ENCODE measurements at places on chromosomes 12 and 14. TPM values are rescaled to one million over a fixed set of nuclear protein-coding genes. Genes with fewer than 3 reads are reported as not detected.

RNASE1 gene
- not detected for total RNA-seq

NUDT14 gene
- total RNA-seq, result 30.1 TPM

RAD9B gene
- 1.4 TPM for total RNA-seq

ZNF385A gene
- total RNA-seq, result 12.2 TPM

FLVCR2 gene
- total RNA-seq, result not detected

DHRS2 gene
- total RNA-seq, result 19.0 TPM

KRT74 gene
- total RNA-seq, result not detected

ANKRD33 gene
- not detected for total RNA-seq

CLEC1B gene
- total RNA-seq, result not detected

TCL1A gene
- 52.1 TPM for total RNA-seq

NELL2 gene
- total RNA-seq, result 207 TPM

GLIPR1L1 gene
- total RNA-seq, result not detected

C12orf50 gene
- total RNA-seq, result not detected

SGPP1 gene
- total RNA-seq, result 185 TPM

RFX4 gene
- total RNA-seq, result not detected

KRT84 gene
- not detected for total RNA-seq

FAM90A1 gene
- not detected for total RNA-seq

GARIN6 gene
- not detected for total RNA-seq

CFAP73 gene
- not detected for total RNA-seq

NID2 gene
- total RNA-seq, result not detected

CERS5 gene
- total RNA-seq, result 65.9 TPM

TCP11L2 gene
- 40.1 TPM for total RNA-seq

TPPP2 gene
- total RNA-seq, result not detected

CCDC197 gene
- total RNA-seq, result not detected

MYH6 gene
- total RNA-seq, result not detected

RTL1 gene
- 0.11 TPM for total RNA-seq

SLCO1B3 gene
- total RNA-seq, result not detected

OTOGL gene
- not detected for total RNA-seq

KRT83 gene
- not detected for total RNA-seq

NTS gene
- total RNA-seq, result not detected

PPP1R36 gene
- 0.18 TPM for total RNA-seq

TTC6 gene
- total RNA-seq, result not detected

TC2N gene
- not detected for total RNA-seq

TAS2R8 gene
- not detected for total RNA-seq

DGKA gene
- total RNA-seq, result 70.4 TPM

HCAR3 gene
- total RNA-seq, result not detected

BDKRB1 gene
- total RNA-seq, result not detected

KLRG1 gene
- total RNA-seq, result 34.7 TPM

TTC9 gene
- 7.9 TPM for total RNA-seq

MEG3 gene
- not detected for total RNA-seq

CLEC2B gene
- total RNA-seq, result not detected

AICDA gene
- 6.3 TPM for total RNA-seq

REP15 gene
- total RNA-seq, result not detected

SLC6A12 gene
- total RNA-seq, result not detected

PRDM4 gene
- total RNA-seq, result 26.1 TPM

NKX2-1 gene
- not detected for total RNA-seq

KIF26A gene
- not detected for total RNA-seq

HOXC10 gene
- total RNA-seq, result not detected

CEBPE gene
- 0.11 TPM for total RNA-seq

ART4 gene
- total RNA-seq, result not detected

PIK3C2G gene
- not detected for total RNA-seq

CD9 gene
- not detected for total RNA-seq

HCAR2 gene
- not detected for total RNA-seq

NIN gene
- total RNA-seq, result 85.6 TPM

KERA gene
- total RNA-seq, result not detected

POTEG gene
- not detected for total RNA-seq
